ENCODE measurements at places on chromosomes 3 and 15.

GRCh38 chr15:73366766-73367623, 1.8 kb downstream of the HCN4 start:
- no peak for DNase-seq

DNA sequence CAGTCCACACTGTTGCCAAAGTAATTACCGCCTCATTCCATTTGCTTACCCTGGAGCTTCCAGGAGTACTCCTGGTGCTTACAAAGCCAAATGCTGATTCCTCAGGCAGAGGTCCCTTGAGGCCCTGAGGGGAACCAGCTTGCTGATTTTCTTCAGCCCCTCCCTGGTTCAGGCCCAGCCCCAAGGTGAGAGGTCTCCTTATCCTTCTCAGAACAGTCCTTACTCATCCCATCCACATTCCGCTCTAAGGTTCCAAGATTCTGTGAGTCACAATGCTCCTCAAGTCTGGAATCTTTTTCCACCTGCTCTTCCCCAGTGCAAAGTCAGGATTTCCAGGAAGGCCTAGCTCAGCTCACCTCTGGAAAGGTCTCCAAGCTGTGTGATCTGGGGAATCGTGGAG, 1.8 kb upstream of the ATP10A start:
- DNase-seq: no peak

DNA sequence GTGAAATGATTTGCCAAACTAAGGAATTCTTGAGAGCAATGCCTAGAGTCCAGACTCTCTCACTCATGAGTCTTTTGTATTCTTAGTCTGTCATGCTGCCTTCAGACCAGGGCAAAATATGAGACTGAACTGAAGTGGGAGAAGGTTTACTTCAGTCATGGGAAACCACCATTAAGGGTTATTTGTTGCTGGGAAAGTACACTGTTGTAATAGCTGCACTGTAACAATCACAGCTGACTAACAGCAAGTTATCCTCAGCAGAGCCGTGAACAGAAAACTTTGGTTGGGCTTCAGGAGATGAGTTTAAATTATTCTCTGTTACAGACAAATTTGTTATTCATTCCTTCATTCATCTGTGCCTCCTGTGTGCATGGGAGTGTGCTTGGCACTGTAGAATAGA, 258.5 kb downstream of the ROBO2 start:
- no peak for DNase-seq

DNA sequence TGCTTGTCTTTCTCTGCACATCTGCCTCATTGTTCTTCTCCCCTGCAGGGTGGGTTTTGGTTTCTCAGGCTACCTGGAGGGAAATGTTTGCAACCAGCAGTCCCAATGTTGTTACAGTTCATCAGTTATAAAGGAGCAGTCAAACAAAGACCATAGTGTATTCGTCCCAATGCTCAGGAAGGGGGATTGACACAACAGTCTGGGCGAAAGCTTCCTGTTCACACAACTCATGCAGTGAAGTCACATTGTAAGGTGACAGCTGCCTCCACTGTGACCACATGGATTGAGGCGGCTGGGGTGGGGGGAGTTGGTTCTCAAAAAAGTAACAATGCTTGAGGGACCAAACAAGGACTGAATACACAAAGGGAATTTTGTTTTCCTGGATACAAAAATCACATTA, 28.8 kb upstream of the TF start:
- DNase-seq: no peak

DNA sequence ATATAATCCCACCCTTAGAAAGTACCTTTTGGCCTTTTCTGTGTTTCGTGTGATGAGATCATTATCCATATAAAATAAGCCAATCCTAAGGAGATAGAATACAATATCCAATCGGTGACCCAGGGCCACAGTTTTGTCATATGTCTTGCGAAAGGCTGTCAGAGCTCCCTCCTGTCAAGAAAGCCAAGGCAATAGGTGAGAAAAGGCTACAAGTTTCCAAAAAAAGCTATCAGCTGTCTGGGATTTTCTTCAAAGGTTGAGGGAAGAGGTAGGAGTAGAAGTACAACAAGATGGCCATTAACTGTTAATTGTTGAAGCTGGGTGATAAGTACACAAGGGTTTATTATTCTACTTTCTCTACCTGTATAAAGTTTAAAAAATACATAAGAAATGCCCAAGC, 4.0 kb downstream of the PSMD6 start:
- DNase-seq: no peak

DNA sequence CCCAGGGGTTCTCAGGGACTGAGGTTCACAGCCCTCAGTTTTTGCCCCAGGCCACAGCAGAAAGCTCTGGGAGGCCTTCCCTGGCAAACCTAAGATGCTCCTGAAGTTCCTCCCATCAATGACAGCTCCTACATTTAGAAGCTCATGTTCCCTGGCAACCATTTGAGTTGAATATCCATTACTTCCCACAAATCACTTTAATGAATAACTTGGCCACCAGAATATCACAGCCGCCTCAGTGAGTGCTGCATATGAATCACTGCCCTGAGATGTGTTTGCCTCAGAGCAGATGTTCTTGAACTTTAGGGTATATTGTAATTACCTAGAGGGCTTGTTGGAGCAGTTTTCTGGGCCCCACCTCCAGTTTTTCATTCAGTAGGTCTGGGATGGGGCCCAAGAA, 27.4 kb downstream of the SLCO2A1 start:
- no peak for DNase-seq

All from skin of body (tissue), 3 donors.